ENCODE measurements at places on chromosomes 7 and 10.

DNA sequence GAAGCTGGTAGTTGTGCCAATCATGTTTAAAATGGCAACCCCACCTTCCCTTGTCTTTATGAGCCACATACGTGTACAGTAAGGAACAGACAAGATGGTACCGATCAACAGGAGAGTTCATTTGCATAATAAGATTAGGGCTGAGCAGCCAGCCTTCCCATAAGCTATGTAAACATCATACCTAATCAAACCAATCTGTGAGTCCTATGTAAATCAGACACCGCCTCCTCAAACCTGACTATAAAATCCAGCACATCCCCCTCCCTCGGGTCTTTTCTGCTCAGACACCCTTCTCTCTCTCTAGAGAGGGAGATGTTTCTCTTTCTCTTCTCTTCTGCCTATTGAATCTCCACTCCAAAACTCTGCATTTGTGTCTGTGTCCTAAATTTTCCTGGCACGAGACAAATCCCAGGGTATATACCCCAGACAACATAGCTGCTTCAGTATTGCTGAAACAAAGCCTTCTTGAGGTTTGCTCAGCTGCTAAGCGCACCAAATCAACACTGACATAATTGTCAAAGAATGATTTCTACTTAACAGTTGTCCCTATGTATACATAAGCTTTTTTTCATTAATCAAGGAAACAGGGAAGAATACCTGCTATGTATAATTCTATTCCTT is 279.2 kb downstream of the THSD7A start:
- DNase-seq: no peak

GRCh38 chr7:101093906-101094305 is 8.6 kb downstream of the TRIM56 start:
- peak; percentile 39 for DNase-seq

GRCh38 chr10:130003787-130004613 is 39.9 kb upstream of the EBF3 start:
- no peak for DNase-seq

DNA sequence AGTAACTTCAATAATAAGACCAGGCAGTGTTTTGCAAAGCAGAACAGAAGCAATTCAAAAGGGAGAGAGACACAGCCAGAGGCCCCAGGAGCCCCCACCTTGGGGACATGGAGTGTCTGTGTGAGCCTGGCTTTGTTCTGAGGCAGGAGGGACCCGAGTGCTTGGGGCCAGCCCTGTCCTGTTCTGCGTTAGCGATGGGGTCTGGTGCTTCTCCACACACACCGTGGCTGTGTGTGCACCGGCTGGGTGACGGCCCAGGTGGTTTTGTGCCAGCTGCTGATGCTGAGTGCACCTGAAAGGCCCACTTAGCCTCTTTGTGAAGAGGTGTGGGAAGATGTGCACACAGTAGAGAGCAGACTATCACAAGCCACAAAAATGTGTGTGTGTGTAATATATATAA is 468.9 kb downstream of the DNAJB6 start:
- DNase-seq: no peak

DNA sequence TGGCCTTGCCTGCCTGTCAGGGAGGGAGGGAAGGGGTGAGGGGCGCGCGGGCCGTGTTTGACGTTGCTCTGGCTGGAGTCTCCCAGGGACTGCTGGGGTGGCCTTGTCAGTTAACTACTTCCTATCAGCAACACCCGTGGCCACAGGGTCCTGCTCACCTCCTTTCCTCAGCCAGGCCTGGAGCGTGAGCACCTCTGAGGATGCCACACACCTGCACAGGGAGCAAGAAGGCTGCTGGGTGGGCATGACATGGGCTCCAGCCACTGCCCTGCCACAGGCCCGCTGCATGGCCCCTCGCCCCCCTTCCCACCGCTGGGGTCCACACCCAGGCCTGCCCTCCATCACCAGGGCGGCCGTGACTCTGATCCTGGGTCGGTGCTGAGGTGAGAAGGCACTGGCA is 212.4 kb downstream of the ELFN1 start:
- no peak for DNase-seq

DNA sequence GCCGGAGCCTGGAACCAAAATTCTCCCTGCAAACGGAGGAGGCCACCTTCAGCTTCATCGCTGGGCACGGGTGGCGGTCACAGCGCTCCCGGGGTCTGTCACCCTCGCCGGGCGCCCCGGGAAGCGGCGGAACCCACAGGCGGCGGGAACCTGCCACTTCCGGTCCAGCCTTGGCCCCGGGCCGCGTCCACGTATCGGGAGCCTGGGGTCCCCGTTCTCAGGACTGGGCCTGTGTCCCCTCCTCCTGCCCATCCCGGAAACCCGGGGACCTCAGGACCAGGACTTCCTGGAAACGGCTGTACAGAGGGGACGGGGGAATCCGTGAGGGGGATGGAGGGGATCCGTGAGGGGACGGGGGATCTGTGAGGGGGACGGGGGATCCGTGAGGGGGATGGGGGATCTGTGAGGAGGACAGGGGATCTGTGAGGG is 25.4 kb downstream of the PDGFA start:
- DNase-seq: no peak

GRCh38 chr7:2281541-2281940 is 32.7 kb downstream of the SNX8 start:
- DNase-seq: no peak

GRCh38 chr10:80279146-80279545 is 10.3 kb downstream of the MAT1A start:
- no peak for DNase-seq

GRCh38 chr7:33905389-33906032 is at the start of gene BMPER:
Gene BMPER, plus strand, starts transcription at chr7:33905539. Its CDS starts 75 bp downstream, at chr7:33905614.
- DNase-seq: no peak

DNA sequence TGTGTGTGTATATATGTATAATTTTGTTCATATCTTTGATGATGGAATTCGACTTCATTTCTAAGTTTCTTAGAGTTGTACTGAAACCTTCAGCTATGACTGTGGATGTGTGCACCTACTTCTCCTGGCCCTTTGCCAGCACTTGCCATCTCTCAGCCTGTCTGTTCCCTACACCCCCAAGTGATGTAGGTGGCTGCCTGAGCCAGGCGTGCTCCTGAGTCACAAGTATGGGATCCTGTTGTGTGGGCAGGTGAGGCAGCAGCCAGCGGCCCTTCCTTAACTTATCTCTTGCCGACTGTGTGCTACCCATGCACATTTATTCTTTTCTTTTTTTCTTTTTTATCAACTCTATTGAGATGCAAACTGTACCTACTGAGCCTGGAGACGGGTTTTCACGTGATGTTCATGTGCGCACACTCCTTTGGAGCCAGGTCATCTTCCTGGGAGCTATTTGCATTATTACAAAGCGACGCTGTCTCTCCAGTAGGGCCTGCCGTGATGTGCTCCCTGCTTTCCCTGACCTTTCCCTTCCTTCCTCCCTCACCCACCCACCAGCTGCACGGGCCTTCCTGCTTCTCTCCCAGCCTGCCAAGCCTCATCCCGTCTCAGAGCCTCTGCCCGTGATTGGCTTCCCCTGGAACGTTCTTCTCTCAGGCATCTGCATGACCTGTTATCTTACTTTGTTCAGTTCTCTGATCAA is 31.3 kb upstream of the GALNT11 start:
- DNase-seq: no peak

- no peak for DNase-seq
These were observed 268.9 kb downstream of the ADK start for GRCh38 chr10:74419958-74420375.

GRCh38 chr7:99409192-99409572 is 413 bp downstream of the BUD31 start:
- no peak for DNase-seq

DNA sequence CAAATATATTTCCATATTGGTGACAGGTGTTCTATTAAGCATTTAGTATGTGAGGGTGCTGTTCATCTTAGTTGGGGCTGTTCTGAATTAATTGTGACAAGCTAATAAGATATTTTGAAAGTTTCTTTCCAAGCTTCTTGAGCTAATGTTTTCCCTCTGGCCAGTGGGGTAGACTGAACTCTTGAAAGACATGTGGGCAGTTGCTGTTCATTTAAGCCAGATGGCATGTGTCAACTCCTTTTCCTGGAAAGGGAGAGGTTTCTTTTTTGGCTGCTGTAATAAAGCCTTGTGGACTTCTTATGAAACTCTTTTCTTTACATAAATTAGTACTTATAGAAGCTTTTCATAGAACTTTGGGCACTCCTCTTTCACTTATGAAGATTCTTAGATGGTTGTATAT is 21.7 kb downstream of the RAB18 start:
- no peak for DNase-seq

DNA sequence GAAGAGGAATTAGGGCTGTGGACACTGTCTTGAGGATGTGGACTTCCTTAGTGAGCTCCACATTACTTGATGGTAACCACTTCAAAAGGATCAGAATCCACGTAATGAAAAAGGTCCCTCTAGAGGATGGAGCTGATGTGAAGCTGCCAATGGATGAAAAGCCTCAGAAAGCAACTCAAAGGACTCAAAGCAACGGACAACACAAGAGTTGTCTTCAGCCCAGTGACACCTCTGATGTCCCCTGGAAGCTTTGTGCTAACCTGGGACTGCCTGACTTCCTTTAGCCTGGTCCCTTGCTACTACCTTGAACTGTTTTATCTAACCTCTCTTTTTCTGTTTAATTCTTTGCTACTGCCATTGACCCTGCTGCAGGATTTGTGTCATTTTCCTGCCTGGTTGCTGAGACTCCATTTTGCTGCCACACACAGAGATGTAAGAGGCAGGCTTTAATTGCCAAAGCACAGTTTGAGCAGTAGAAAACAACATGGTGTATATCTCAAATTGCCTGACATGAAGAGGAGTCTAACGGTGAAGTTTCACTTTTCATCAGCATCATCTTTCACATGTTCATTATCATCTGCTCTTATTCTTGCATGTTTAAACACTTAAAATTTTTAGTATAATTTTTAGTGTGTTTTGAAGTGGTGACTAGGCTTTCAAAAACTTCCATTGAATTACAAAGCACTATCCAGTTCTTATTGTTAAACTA is 11.1 kb upstream of the SGCE start:
- no peak for DNase-seq

GRCh38 chr10:62960416-62960815 is 144.2 kb upstream of the EGR2 start:
- DNase-seq: peak; percentile 37

DNA sequence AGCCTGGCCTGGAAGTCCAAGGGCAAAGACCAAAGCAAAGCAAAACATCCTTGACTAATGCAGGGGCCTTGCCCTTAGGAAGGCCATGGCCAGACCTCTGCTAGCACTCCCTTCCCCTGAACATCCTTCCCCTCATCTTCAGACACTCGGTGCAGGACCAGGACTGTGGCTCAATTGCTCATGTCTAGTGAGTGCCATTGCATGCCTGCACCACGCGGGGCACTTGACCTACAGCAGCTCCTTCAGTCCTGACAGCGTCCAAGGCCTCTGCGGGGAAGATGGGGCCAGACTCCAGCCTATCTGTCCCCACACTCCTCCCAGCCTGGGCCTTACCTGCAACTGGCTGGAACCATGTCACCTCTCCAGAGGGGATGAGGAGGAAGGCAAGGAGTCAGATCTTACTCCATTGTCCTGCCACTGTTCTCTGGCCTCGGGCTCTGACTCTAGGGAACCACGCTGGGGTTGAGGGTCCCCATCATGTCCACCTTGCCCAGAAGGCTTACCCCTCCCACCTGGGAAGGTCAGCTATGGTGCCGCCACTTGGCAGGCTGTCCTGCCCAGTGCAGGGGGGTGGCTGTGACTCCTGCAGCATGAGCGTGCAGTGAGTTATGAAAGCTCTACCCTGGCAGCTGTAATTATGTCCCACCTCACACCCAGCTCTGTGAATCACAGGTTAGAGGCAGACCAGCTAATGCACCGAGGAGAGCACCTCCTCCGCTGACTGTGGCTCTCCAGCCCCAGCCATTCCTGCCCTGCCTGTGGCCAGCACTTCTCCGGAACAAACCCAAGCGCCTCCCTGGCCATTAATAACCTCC is 16.1 kb downstream of the DRGX start:
- DNase-seq: no peak

DNA sequence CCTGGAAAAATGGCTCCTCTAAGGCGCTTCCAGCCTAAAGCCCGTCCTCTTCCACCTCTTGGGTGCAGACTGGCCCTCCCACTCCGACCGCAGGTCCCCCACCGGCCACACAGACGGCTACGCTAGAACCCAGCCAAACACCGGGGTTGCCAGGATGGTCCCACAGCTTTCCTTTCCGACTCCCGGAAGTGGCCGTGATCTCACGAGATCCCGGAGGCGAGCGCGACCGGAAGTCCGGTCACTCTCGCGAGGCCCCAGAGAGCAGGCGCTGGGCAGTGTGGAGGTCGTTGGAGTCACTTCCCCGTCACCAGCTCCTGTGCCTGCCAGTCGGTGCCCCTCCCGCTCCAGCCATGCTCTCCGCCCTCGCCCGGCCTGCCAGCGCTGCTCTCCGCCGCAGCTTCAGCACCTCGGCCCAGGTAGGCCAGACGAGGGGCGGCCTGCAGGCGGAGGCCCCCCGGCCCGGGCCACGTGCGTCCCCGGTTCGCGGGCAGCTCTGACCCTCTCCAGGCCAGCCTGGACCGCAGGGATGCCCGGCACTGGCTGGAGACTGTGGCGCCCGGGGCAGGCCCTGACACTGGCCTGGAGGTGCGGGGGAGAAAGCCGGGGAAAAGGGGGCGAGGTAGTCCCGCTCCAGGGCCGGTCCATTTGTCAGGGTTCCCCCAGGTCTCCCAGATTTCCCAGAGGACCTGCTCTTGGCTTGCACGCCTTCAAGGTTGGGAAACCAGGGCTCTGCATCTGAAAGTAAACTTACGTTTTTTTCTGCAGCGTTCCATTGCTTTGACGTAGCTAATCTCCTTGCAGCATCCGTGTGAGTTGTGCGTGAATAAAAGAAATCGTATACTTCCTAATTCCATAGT is at the start of the genes MDH2 and STYXL1:
Gene MDH2, plus strand, starts transcription at position 296 of the 857 bp plus-strand sequence. Its CDS starts 55 bp downstream, at position 351.
Gene STYXL1, minus strand, starts transcription at position 190 of the 857 bp plus-strand sequence. CDS start 17,477 bp downstream, outside the sequence.
- peak; percentile 81 for DNase-seq

GRCh38 chr7:85516675-85517074 is 329.8 kb upstream of the SEMA3D start:
- DNase-seq: no peak

DNA sequence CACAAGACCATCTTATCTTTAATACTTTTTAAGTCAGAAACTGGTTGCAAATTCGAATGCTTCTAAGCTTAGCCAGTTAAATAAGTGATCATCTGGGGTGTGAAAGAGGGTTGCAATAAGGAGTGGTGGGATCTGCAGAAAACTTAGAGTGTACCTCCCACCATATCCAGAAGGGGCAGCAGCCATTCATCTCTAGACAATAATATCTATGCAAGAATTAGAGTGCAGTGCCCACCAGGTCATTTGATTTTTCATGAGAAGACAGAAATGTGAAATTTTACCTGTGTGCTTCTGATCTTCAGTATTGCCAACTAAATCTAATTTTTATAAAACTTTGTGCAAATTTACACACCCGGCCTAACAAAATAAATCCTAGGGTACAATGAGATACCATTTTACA is 127.2 kb upstream of the SP4 start:
- DNase-seq: no peak

DNA sequence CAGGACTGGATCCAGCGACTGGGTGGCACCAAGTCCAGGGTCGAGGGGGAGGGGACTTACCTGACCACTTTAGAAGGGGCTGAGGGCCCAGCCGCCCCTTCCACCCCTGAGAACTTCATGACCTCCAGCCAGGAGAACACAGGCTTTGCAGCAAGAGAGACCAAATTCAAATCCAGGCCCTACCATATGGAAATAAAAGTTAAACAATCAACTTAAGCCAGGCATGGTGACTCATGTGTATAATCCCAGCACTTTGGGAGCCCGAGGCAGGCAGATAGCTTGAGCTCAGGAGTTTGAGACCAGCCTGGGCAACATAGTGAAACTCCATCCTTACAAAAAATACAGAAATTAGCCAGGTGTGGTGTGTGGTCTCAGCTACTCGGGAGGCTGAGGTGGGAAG is 61.9 kb downstream of the COL13A1 start:
- no peak for DNase-seq
